ENCODE measurements at places on chromosomes 5 and 9.
A peak's percentile ranks its signal among the peaks of the same experiment; 100 is the strongest.

- no peak for DNase-seq
Observed at GRCh38 chr9:25025156-25025555, 479.5 kb upstream of the IZUMO3 start.

DNA sequence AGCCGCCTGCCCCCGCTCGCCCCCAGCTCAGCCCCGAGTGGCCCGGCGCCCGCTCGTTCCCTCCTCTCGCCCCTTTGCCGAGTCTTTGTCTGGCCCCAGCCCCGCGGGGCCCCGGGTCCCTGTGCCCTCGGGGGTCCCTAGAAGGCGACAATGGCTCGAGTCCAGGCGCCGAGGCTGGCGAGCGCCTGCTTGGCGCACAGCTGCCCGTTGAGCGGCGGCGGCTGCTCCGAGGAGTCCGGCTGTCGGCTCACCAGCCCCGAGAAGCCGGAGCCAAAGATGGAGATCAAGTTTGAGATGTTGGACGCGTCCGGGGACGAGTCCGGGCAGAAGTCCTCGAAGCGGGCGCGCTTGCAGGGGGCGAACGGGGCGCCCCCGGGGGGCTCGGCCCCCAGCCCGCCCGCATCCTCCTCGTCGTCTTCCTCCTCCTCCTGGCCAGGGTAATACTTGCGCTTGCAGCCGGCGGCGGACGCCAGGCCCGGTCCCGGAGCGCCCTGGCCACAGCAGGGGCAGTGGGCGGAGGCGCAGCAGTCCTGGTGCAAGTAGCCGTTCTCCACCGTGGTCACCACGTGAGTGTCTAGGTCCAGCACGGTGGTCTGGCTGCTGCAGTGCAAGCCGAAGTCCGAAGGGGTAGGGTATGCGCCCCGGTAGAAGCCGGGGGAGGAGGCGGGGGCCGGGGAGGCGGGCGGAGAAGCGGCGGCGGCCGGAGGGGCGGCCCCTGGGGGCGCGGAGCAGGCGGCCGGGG, 1.2 kb downstream of the IER5L start:
- peak; percentile 66 for DNase-seq

DNA sequence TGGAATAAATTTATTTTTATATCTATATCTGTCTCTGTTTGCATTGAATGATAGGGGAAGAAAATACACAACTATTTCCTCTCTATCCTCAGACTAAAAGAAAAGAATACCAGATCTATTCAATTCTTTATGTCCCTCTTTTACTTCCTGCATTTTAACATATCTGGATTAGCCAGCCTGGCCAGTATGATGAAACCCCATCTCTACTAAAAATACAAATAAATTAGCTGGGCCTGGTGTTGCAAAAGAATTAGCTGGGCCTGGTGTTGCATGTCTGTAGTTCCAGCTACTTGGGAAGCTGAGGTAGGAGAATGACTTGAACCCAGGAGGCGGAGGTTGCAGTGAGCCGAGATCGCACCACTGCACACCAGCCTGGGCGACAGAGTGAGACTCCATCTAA, 182.0 kb downstream of the LURAP1L start:
- DNase-seq, result no peak

DNA sequence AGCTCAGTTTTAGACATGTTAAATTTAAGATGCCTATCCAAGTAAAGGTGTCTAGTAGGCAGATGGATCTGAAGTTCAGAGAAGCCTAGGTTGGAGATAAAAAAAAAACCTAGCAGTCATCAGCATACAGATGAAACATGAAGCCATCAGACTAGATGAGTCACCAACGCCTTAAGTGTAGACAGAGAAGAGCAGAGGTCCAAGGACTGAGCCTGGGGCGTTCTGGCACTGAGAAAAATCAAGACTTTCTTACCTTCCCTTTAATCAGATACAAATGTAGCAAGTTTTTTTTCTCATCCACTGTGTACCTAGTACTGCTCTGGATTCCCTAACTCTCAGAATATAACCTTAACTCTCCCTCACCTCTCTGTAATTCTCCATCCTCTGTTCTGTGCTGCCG, 97.3 kb downstream of the SIL1 start:
- no peak for DNase-seq

DNA sequence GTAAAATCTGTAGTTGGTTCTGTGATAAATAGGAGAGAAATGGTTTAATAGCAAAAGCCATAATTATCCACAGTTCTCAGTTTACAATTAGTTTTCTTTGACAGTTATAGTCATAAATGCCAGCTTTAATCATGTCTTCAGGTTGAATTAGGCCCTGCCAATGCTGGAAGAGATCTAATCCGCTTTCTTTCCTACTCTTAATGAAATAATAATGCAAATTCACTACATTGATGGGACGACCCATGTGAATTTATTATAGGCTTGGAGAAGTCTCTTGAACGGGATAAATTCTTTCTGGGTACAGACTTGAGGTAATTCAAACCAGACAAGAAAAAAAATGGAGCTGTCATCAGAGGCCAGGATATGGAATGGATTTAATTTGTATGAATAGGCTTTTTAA, 950.4 kb downstream of the EFNA5 start:
- DNase-seq, result no peak

DNA sequence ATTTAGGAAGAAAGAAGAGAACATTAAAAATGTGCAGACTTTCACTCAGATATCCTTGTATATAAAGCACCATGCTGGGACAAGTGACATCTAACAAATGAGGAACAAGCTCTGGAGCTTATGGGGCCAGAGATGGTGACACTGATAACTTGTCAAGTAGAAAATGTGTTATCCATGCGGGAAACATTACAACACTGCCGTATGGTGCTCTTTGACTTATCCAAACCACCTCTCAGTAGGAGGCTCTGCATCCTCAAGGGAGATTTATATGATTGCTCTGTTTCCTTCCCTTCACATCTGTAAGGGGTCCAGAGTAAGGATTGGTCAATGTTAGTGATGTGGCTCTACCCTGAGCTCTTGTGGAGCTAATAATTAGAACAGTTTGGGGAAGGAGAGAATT, 23.5 kb downstream of the KCTD16 start:
- DNase-seq, result no peak

Data from psoas muscle (tissue), 8 donors.